SK-N-DZ (cell line): ENCODE measurements at places on chromosomes 6 and 20.
A peak's percentile ranks its signal among the peaks of the same experiment; 100 is the strongest.

GRCh38 chr20:41183391-41183790 lies 46.0 kb downstream of the PLCG1 start:
- no peak for DNase-seq

GRCh38 chr6:10307028-10307427 lies 107.8 kb downstream of the TFAP2A start:
- DNase-seq, result no peak

- no peak for DNase-seq
These were observed 349.2 kb downstream of the ZFAND3 start for GRCh38 chr6:38168699-38169098.

- DNase-seq, result no peak
These were observed 24.4 kb upstream of the SLCO4A1 start for GRCh38 chr20:62617711-62618483.

GRCh38 chr20:15643713-15644112 lies 929.5 kb downstream of the KIF16B start:
- DNase-seq, result no peak

GRCh38 chr6:138310821-138311220 lies 66.9 kb upstream of the SMIM28 start:
- DNase-seq, result peak; percentile 47
